Naive thymus-derived CD8-positive, alpha-beta T cell (primary cell): ENCODE measurements at places on chromosomes 1 and 21. TPM values are rescaled to one million over a fixed set of nuclear protein-coding genes. Genes with fewer than 3 reads are reported as not detected.

Gene CENPF
- total RNA-seq: 1.8 TPM

Gene HP1BP3
- total RNA-seq: 335 TPM

DNA sequence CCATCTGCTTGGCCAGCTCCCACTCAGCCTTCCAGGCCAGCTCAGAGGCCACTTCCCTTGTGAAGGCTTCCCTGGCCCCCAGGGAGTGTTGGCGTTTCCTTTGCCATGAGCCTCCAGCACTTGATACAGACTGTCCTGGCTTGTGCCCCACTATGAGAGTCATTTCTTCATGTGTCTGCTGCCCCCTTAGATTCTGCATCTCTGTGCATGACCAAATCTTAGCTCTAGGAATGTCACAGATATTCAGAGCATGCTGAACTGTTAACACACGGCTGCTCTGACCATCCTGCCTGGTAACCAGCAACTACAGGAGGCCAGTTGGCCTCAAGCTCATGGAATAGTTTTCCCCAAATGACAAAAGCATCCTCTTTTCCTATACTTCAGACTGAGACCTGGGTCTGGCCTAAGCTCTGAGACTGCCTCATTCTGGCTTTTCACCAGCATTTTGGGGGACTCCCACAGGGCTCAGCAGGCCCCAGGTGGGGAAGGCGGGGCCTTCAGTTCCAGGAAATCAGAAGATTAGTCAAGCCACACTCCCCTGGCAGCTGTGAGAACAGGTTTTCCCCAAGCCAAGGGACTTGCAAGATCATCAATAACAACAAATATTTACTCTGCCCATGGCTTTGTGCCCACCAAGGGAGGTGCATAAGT is 182.6 kb upstream of the EDN2 start:
- H3K4me1 ChIP-seq: peaks cover 76% of the 10 kb centered on the region
- H3K27ac ChIP-seq: peak overlapping the region; percentile 50

DNA sequence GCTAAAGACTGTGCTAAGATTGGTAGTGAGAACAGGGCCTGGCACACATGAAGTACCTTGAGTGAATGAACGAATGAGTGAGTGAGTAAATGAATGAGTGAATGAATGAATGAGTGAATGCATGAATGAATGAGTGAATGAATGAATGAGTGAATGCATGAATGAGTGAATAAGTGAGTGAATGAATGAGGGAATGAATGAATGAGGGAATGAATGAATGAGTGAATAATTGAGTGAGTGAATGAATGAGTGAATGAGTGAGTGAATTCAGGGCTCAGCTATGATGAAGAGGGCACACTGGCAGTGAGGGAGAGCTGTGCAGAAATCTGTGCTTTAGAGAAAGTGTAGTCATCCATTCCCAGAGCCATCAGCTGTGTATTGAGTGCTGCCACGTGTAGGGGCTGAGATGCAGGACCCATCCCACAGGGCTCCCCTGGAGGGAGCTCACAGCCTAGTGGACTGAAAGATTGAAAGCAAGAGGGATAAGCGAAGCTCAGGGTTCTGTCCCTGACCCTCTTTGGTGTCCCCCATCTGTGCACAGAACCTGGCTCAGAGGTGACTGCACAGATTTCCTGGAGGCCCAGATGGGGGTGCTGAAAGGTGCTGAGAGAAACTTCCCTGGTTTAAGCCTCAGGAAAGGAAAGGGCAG is 217.9 kb upstream of the VAMP3 start:
- peaks cover 4% of the 10 kb centered on the region for H3K27me3 ChIP-seq
- H3K4me3 ChIP-seq: no peak overlapping the region
- H3K36me3 ChIP-seq: no peaks in the 10 kb centered on the region
- DNase-seq: no peak
- H3K4me1 ChIP-seq: peaks cover 8% of the 10 kb centered on the region

GRCh38 chr1:81808760-81809159 is 8.0 kb downstream of the ADGRL2 start:
- H3K36me3 ChIP-seq: peaks cover 2% of the 10 kb centered on the region
- DNase-seq: no peak
- H3K4me1 ChIP-seq: peaks cover under 1% of the 10 kb centered on the region
- peaks cover 17% of the 10 kb centered on the region for H3K27me3 ChIP-seq

DNA sequence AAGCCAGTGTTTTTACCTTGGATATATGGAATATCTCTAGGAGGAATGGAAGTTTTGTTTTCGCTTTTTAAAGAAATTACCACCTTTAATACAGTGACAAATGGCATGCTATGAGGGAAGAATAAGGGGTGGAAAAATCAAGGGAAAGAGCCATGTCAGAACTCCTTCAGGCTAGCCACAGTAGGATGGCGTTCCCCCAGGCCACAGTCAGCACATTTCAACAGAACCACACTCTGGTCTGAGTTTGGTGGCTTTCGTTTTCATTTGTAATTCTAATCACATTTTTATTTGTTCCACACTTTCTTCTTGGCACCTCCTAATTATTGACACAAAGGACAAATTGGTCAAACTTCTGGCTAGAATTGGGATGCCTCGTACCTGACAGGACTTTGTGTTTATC is 60.3 kb upstream of the RCOR3 start:
- no peak for DNase-seq
- no peaks in the 10 kb centered on the region for H3K4me1 ChIP-seq
- H3K36me3 ChIP-seq: no peaks in the 10 kb centered on the region
- no peak overlapping the region for H3K4me3 ChIP-seq

DNA sequence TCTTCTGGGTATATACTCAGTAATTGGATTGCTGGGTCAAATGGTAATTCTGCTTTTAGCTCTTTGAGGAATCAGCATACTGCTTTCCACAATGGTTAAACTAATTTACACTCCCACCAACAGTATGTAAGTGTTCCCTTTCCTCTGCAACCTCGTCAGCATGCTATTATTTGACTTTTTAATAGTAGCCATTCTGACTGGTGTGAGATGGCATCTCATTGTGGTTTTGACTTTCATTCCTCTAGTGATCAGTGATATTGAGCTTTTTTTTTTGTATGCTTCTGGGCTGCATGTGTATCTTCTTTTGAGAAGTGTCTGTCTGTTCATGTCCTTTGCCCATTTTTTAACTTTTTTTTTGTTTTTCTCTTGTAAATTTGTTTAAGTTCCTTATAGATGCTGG is 279.4 kb downstream of the PTGER3 start:
- H3K4me3 ChIP-seq: no peak overlapping the region
- no peaks in the 10 kb centered on the region for H3K27me3 ChIP-seq
- H3K27ac ChIP-seq: no peak overlapping the region
- peaks cover 2% of the 10 kb centered on the region for H3K36me3 ChIP-seq
- H3K4me1 ChIP-seq: no peaks in the 10 kb centered on the region
- no peak for DNase-seq

- no peak for DNase-seq
- no peaks in the 10 kb centered on the region for H3K36me3 ChIP-seq
- no peak overlapping the region for H3K27ac ChIP-seq
- no peak overlapping the region for H3K4me3 ChIP-seq
- H3K4me1 ChIP-seq: no peaks in the 10 kb centered on the region
Observed at GRCh38 chr1:218750216-218750970, 405.3 kb downstream of the TGFB2 start.

Gene KRTAP21-3
- total RNA-seq: not detected

Gene GPR52
- 1.4 TPM for total RNA-seq

- H3K4me1 ChIP-seq: no peaks in the 10 kb centered on the region
- H3K36me3 ChIP-seq: no peaks in the 10 kb centered on the region
- H3K27ac ChIP-seq: no peak overlapping the region
- peaks cover 6% of the 10 kb centered on the region for H3K27me3 ChIP-seq
- DNase-seq: no peak
Observed at GRCh38 chr1:230772457-230773395, 25.5 kb downstream of the CAPN9 start.

GRCh38 chr1:33972676-33973395 is 109.0 kb downstream of the HMGB4 start:
- H3K4me1 ChIP-seq: no peaks in the 10 kb centered on the region
- H3K4me3 ChIP-seq: no peak overlapping the region
- DNase-seq: no peak
- no peak overlapping the region for H3K27ac ChIP-seq

DNA sequence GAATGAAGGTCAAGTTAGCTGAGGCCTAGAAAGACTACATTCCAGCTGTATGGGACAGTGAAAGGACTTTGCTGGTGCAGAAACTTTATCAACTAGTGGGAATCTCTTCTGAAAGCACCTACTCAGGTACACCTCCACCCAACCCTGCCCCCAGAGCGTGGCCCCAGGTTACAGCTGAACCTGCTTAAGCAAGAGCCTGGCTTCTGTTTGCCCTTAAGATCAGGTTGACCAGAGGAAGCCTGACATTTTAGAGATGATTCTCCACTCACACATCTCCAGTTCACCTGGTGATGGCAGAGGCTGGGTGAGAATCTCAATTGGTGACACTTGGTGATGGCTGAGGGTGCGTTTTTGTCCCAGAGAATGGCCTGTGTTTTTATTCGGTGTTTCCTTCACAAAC is 24.0 kb downstream of the ELAPOR1 start:
- H3K27ac ChIP-seq: no peak overlapping the region
- H3K4me1 ChIP-seq: peaks cover 13% of the 10 kb centered on the region
- no peak overlapping the region for H3K4me3 ChIP-seq
- DNase-seq: no peak
- H3K27me3 ChIP-seq: no peaks in the 10 kb centered on the region
- H3K36me3 ChIP-seq: no peaks in the 10 kb centered on the region

DNA sequence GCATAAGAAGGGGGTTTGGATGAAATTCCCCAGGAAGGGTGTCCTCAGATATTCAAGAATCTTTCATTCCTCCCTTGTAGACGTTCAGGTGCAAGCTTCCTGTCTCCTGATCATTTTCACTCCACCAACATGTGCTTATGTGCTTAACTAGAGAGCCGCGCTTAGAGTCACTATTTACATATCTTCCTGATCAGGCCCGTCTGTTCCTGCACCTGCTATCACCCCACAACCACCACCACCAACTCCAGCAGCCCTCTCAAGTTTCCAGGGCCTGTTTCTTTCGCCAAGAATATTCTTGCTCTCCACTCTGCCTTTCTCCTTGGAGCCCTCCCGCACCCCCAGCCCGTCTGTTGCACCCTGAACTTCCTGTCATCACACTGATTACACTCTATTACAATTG is 113.4 kb downstream of the SPSB1 start:
- DNase-seq: no peak
- H3K4me1 ChIP-seq: peaks cover 14% of the 10 kb centered on the region
- no peak overlapping the region for H3K4me3 ChIP-seq

Gene MIXL1
- not detected for total RNA-seq

- no peaks in the 10 kb centered on the region for H3K4me1 ChIP-seq
- no peak overlapping the region for H3K27ac ChIP-seq
- H3K4me3 ChIP-seq: no peak overlapping the region
- no peaks in the 10 kb centered on the region for H3K27me3 ChIP-seq
- no peaks in the 10 kb centered on the region for H3K36me3 ChIP-seq
Observed at GRCh38 chr1:15201849-15202551, 45.0 kb upstream of the FHAD1 start.

Gene HPDL
- total RNA-seq: 1.5 TPM

GRCh38 chr1:18926315-18927081 is 24.1 kb upstream of the ALDH4A1 start:
- H3K4me3 ChIP-seq: peak overlapping the region; percentile 86
- H3K4me1 ChIP-seq: peaks cover 85% of the 10 kb centered on the region
- peak; percentile 76 for DNase-seq

DNA sequence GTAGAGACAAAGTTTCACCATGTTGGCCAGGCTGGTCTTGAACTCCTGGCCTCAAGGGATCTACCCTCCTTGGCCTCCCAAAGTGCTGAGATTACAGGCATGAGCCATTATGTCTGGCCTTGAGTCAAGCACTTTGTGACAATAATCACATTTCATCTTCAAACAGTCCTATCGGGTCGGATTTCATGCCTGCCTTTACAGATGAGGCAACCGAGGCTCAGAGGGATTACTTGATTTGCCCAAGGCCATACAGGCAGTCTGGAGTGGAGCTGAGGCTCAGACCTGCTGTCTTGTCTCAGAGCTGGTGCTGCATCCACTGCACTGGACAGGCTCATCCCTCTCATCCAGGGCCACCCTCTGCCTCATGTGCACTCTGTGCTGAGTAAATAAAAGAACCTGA is 26.6 kb downstream of the FAM151A start:
- no peak overlapping the region for H3K27ac ChIP-seq
- no peak for DNase-seq
- H3K4me1 ChIP-seq: no peaks in the 10 kb centered on the region
- no peaks in the 10 kb centered on the region for H3K27me3 ChIP-seq
- H3K4me3 ChIP-seq: no peak overlapping the region

DNA sequence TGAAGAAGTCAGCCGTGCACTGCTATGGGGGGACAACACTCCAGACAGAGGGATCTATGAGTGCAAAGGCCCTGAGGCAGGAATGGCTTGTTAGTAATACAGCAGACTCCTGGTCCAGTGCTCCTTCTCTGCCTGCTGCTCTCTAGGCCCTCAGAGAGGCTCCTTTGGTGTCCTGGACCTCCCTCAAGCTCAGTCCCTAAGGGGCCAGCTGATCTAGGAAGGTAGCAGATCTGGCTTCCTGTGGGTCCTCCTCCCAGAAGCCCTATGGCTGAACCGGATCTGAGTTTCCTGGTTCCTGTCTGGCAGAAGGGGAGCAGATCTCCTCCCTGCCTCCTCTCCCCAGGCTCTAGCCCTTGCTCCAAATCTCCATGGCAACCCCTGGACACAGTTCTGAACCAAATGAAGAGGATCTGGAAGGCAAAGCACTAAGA is at the start of gene LDLRAD2:
LDLRAD2 (plus strand) TSS at position 391 of the 431 bp plus-strand sequence. CDS start 187 bp downstream, outside the sequence.
- no peak for DNase-seq
- no peak within 1 kb of the TSS for H3K4me3 ChIP-seq
- H3K27ac ChIP-seq: no peak within 1 kb of the TSS
- no peaks in the 10 kb centered on the region for H3K36me3 ChIP-seq
- H3K27me3 ChIP-seq: peaks cover 8% of the 10 kb centered on the region

Gene A3GALT2
- total RNA-seq: not detected

DNA sequence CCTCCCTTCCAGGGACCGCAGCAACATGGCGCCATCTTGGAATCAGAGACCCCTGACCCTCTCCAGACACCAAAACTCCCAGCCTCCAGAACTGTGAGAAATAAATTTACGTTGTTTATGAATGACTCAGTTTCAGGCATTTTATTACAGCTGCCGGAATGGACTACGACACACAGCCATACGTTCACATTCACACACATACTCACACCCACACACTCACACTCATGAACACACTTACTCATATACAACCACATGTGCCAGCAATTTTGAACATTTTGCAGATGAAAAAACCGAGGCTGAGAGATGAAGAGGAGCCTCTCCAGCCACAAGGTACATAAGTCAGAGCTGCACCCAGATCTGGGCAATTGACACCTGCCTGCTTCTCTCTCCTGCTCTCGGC is 151.0 kb upstream of the RAB4A start:
- DNase-seq: no peak
- H3K27ac ChIP-seq: no peak overlapping the region
- H3K4me1 ChIP-seq: no peaks in the 10 kb centered on the region
- H3K4me3 ChIP-seq: no peak overlapping the region
- no peaks in the 10 kb centered on the region for H3K27me3 ChIP-seq
- H3K36me3 ChIP-seq: no peaks in the 10 kb centered on the region

Gene C1orf116
- 0.16 TPM for total RNA-seq

DNA sequence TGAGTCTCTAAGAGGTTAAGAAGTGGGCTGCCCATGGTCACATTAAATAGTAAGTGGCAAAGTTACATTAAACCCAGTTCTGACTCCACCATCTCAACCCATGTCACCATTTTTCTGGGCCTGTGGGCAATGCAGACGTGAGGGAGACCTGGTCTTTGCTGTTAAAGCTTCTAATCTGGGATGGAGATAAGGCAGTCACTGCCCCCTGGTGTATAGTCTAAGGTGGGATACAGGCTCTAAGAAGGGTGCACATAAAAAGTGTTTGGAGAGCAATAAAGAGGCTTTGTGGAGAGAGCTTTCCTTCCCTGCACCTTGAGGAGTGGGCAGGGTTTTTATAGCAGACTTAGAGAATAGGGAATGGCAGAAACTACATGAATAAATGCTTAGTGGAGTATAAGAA is 141.3 kb downstream of the ROR1 start:
- H3K36me3 ChIP-seq: no peaks in the 10 kb centered on the region
- no peaks in the 10 kb centered on the region for H3K4me1 ChIP-seq
- H3K4me3 ChIP-seq: no peak overlapping the region
- DNase-seq: no peak
